GM12878 (cell line): ENCODE measurements at places on chromosomes 5 and 9. TPM values are rescaled to one million over a fixed set of nuclear protein-coding genes. Genes with fewer than 3 reads are reported as not detected.

DNA sequence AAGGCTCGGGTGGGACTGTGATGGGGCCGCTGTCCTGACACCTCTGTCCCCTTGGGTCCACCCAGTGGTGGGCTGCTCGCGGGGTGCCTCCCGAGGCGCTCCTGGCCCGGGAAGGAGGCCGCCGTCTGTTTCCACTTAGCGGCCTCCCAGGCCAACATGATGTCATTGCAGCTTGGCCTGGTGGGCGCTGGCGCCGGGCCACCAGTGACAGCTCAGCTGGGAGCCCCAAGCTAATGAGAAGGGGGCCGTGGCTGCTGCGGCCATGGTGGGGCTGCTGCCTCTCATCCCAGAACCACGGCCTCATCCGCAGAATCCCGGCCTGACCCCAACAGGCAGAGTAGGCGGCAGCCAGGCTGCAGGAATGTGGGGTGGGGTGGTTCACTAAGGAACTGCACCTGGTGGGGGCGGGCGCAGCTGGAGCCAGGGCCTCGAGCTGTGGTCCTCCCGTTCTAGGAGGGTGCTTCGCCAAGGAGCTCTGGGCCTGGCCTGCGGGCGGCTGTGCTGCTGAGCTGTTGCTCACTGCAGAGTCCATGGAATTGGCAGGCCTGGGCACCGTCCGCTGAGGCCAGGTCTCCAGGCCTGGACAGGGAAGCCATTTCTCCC, 123.5 kb upstream of the COL5A1 start:
- no peaks in the 10 kb centered on the region for H3K4me1 ChIP-seq
- H3K27me3 ChIP-seq: no peaks in the 10 kb centered on the region
- H3K27ac ChIP-seq: no peak overlapping the region
- H3K36me3 ChIP-seq: no peaks in the 10 kb centered on the region

DNA sequence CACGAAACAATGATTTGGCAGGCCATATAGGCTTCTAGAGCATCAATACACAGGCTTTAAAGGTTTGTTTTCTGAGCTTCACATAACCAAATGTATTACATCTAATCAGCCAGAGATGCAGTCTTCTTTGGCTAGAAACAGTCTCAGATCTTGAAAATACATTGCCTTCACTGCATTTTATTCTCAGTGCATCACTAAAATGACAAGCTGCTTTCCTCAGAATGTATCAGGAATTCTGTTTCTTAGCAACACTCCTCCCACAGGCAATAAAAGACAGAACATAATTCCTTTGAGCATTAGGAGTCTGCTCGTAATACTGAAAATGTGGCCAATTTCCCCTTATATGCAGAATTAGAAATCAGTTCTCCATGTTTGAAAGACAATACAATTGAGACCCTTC, 36.9 kb downstream of the FEM1C start:
- no peaks in the 10 kb centered on the region for H3K4me1 ChIP-seq
- H3K4me3 ChIP-seq: no peak overlapping the region
- no peak overlapping the region for H3K27ac ChIP-seq
- no peaks in the 10 kb centered on the region for H3K36me3 ChIP-seq

DNA sequence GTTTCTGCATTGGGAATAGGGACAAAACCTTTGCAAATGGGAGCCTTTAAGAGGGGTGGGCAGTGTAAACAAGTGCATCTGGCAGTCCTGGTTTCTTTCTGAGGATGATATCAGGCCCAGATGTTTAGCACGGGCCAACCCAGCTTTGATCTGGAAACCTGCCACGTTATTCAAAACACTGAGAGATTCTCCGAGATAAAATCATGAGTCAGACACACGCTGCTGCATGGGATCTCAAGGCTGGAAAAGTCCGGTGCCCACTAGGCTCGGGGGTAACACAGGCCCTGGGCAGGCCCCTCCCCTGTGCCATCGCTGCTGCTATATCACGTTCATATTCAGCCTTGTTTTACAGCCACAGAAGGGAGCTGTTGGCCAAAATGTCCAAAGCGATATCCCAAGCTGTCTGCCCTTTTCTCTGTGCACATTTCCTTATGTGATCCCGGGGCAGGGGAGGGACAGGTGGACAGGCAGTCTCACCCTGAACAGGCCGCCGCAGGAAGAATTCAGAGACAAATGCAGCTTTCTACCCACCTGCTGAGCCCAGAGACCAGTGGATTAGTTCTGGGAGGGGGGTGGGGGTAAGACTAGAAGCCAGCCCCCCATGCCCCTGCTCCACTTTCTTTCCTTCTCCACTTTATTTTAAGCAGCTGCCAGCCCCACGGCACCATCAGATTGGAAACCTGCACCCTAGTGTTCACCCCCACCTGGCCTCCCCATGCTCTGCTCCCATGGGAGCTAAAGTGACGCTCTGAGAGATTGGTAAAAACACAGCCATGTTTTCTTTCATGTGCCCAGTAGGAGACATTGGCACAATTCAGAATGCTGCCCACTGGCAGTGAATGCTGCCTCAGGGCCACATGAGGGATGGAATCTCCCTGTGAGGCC, 63.1 kb downstream of the TMOD1 start:
- peaks cover 3% of the 10 kb centered on the region for H3K36me3 ChIP-seq
- no peak for DNase-seq
- H3K4me1 ChIP-seq: peaks cover 14% of the 10 kb centered on the region
- no peak overlapping the region for H3K4me3 ChIP-seq

- H3K4me1 ChIP-seq: peaks cover 16% of the 10 kb centered on the region
- peak; percentile 66 for DNase-seq
- peak overlapping the region; percentile 33 for H3K4me3 ChIP-seq
Observed at GRCh38 chr5:90612919-90613318, 54.3 kb downstream of the ADGRV1 start.

HBEGF gene
- 2.6 and 2.7 TPM in 2 replicates for total RNA-seq

ZNF300 gene
- total RNA-seq: 0.08 and 0.13 TPM in 2 replicates

OR1J2 gene
- total RNA-seq: not detected in 2 replicates
